Hematopoietic multipotent progenitor cell treated with erythropoietin and hydrocortisone succinate and interleukin-3 and kit ligand, for 6 days (in vitro differentiated cells): ENCODE measurements at places on chromosomes 5 and 9.

GRCh38 chr9:124613849-124614248, 106.7 kb upstream of the NR5A1 start:
- DNase-seq, result no peak

- no peak for DNase-seq
Observed at GRCh38 chr5:72951671-72952468, 4.0 kb upstream of the FCHO2 start.

GRCh38 chr9:125633116-125633745, 73.8 kb downstream of the MAPKAP1 start:
- no peak for DNase-seq

- peak; percentile 30 for DNase-seq
Observed at GRCh38 chr5:102211165-102211564, 84.9 kb downstream of the SLCO4C1 start.

DNA sequence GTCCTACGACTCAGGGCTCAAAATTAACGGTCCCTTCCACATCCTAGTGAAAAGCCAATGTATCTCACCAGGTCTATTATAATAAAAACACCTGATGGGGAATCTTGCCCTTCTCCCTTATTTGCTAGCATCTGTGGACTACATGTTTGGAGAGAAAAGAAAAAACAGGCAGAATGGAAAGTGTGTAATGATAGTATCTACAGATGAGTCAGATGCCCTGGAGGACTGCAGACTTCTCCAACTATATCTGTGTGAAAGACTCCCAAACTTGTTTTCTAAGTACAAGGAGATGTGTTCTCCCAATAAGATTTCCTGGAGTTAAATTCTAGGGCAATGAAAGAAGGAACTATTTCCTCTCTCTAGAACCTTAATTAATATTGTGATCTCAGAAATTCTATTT, 66.0 kb downstream of the FOXB2 start:
- DNase-seq, result no peak

GRCh38 chr5:132546108-132546507, 2.8 kb upstream of the IL5 start:
- no peak for DNase-seq

DNA sequence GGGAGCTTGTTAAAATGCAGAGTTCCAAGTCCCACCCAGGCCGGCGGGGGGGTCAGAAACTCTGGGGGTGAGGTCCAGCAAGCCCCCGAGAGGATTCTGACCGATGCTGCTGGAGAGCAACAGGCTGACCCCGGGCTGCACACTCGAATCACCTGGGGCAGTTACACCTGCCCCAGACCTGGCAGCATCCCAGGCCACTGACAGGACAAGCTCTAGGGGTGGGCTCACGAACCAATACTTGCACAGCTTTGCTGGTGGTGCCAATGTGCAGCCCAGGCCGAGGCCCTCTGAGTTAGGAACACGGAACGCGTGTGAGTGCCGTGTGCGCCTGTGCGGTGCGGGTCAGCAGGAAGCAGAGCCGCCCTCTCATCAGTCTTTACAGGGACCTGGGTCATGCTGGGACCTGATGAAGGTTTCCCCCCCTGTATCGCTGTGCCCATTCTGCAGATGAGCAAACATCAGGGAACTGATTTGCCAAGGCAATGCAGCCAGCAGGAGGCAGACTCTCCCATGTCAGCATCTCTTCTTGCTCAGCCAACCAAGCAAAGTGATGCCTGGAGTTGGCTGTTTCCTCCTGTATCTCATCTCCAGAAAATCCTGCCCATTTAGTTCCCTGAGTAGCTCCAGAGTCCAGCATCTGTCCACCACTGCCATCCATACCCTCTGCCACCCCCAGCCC, 16.3 kb downstream of the FAM163B start:
- no peak for DNase-seq

DNA sequence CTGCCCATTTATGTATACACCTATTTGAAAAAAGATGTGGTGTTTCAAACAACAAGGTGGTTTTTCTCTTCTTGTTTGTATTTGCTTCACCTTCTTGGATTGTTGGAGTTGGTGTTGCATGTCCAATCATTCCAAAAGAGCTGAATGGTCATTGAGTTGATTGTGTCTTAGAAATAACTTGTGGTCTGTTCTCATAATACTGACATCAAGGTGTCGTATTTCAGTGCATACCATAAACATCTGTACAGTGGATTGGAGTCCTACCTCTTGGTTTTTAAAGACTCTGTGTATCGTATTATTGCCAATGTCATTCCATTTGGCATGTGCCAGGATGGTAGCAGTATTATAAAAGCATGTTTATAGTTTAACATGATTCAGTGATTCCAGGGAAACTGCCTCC, 73.2 kb downstream of the TRIO start:
- DNase-seq, result no peak

GRCh38 chr5:10629682-10630081, 65.8 kb downstream of the ANKRD33B start:
- no peak for DNase-seq

DNA sequence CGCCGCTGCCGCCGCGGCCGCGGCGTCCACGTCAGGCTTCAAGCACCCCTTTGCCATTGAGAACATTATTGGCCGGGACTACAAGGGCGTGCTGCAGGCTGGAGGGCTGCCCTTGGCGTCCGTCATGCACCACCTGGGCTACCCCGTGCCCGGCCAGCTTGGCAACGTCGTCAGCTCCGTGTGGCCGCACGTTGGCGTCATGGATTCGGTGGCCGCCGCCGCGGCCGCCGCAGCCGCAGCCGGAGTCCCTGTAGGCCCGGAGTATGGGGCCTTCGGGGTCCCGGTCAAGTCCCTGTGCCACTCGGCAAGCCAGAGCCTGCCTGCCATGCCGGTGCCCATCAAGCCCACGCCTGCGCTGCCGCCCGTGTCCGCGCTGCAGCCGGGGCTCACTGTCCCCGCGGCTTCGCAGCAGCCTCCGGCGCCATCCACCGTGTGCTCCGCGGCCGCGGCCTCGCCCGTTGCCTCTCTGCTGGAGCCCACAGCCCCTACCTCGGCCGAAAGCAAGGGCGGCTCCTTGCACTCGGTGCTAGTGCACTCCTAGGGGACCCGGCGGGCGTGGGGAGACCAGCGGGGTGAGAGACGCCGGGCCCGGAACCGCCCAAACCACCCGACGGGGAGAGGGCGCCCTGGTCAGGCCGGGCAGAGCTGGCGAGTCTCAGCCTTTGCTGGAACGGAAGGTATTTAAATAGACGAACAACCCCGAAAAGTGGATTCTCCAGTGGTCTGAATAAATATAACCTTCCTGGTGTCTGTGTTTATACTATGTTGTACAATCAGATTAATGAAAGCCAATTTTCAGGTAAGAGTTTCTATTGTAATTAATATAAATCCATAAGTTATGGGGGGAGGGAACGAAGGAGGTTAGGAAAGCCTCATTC, 1.2 kb downstream of the FOXB2 start:
- no peak for DNase-seq

- no peak for DNase-seq
Observed at GRCh38 chr5:179142434-179143198, 82.4 kb downstream of the ZNF354C start.

GRCh38 chr5:132260051-132260450, 2.6 kb downstream of the PDLIM4 start:
- no peak for DNase-seq
